ENCODE measurements at places on chromosomes 6 and 20.

- no peak for DNase-seq
Measured at GRCh38 chr6:111623046-111623718, 17.5 kb upstream of the TRAF3IP2 start.

DNA sequence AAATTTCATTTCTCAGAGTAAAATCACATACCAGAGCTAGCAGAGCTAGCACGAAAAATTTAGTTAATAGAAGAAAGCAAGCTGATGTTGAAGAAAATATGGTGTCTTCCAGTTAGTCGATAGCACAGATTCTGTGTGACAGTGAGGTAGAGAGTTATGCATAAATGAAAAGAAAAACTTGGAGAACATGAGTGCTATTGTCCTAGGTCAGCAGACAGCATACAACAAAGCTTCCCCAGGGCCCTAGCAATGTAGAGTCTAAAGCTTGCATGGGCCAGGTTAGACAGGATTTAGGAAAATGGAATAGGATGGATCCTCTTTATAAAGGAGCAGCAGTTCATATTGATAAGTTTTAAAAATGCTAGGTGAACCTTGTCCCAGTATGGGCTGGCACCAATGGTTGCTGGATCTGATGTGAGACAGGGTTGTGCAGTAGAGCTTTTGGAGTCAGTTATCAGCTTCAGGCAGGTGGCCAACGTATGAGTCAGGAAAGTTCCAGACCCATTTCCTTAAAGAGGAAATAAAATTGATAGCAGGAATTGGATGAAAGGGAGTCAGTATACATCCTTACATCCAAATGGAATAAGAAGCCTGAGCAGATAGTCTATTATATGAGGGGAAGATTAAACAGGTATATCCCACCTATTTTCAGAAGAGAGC is 277.2 kb downstream of the FRK start:
- DNase-seq = no peak

DNA sequence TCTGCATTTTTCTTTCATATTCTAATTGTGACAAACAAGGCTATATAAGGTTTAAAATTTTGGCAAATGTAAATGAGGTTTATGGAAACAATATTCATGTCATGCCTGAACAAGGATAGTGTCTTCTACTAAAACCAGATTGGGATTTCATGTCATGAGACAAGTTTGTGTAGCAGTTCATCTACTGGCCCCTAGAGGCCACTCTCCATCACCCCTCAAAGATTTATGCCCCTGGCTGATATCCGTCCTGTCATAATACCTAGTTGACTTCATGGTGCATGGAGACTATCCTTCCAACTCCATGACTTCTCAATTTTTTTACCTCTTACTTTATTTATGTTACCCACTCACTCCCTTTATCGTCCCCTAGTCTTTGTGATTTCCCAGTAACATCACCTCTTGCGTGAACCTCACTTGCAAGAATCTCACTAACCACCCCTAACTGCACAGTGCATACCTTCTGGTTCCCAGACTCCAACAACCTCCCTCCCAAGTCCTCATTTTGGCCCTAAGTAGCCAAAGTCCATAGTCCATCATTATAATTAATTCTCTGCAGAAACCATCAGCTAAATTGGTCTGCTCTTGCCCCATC is 179.8 kb downstream of the TASP1 start:
- peak; percentile 6 for DNase-seq

DNA sequence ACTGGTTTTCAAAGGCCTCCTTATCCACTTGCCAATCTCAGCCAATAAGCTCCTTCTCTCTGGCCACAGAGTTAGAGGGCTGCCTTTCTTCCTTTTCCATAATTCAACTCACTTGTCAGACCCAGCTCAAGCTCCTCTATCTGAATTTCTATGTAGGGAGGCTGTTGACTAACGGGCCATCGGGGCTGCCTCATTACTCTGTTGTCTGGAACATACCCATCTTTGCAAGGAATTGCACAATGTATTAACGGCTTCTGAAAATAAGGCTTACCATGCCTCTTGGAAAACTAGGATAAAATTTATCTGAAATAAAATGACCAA is 28.5 kb upstream of the KIF6 start:
- no peak for DNase-seq

GRCh38 chr6:147530132-147531060 is 21.9 kb downstream of the SAMD5 start:
- DNase-seq = no peak

- DNase-seq = no peak
Measured at GRCh38 chr6:11253594-11253993, 21.1 kb upstream of the NEDD9 start.

GRCh38 chr6:152233547-152234320 is 403.4 kb downstream of the SYNE1 start:
- no peak for DNase-seq

- no peak for DNase-seq
Measured at GRCh38 chr6:150620244-150620643, 20.6 kb downstream of the PLEKHG1 start.

GRCh38 chr6:81307651-81308214 is 444.7 kb downstream of the TENT5A start:
- no peak for DNase-seq
